GM23248 (cell line): ENCODE measurements at places on chromosomes 6 and 20.
A peak's percentile ranks its signal among the peaks of the same experiment; 100 is the strongest.

GRCh38 chr6:21133901-21134300 lies 459.6 kb upstream of the SOX4 start:
- DNase-seq = no peak

DNA sequence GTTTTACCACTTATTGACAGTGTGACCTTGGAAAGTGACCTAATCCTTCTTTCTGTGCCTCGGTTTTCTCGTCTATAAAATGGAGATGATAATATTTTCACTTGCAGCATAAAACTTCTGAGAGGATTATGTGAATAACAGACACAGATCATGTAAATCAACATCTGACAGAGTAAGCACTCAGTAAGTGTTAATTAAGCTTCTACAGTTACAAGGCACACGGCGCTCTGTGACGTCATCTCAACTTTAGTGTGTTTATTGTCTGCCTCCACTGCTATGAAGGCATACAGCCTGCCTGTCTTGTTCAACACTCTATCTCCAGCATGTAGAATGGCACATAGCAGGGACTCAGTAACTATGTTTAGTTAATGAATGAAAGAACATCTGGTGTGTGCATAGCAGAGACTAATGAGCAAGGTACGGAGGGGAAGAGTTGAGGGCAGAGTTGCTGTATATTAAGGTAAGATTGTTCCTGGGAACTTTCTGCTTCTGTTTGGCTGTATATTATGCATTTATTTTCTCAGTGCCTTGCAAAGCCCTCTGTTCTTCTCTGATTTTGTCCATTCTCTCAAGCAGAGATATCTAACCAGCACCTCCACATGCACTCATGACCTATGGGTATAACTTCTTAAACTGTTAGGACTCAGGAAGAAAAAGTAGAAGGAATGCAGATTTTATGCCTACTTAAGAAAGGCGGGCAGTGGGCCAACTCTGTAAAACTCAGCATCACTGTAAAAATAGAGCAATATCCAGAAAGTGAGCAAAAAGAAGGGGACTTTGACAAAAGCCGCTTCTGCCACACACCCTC lies 66.4 kb upstream of the STMND1 start:
- DNase-seq = no peak

DNA sequence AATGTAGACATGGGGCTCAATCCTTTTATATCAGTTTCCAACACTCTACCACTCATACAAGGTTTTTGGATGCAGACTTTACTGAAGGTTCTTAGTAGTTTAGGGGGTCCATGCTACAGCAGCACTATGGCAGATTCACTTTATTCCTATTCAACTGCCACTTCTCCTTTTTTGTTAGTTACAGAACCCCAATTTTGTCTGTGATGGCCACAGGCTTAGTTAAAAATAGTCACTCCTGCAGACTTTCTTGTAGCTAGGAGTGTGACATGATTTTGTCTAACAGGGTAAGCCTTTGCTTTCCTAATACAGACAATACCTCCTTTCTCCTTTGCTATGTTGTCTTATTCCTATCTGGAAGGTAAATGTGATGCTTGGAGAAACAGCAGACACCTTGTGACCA lies 90.0 kb upstream of the SLC24A3 start:
- DNase-seq = no peak

DNA sequence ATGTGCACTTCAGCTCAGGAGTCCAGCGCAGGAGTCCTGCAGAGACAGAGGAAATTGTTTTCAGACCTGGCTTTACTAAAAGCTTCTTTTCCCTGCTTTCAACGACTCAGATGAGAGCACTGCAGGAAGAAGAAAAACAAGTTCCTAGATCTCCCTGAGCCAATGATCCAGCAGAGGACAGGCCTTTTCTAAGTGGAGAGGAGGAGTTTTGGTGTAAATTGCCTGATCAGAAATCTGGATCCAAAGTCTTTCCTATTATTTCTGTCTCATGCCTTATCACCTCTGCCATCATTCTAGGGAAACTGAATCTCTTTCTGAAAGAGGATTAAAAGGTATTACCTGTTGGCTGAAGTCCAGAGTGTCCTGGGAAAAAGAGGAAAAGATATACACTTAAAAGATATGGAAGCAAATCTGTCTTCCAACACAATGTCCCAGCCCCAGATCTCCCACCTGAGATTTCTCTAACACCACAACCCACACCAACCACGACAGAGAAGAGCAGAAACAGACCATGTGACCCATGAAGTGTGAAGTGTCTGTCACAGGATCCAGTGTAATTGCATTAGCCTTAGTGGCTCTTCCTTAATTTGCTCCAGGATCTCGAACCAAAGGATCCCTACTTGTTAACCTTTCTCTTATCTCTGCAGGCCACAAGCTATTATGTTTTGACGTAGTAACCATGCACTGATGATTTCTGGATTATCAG lies 23.1 kb upstream of the HLA-DRB5 start:
- no peak for DNase-seq

- DNase-seq = no peak
Observed at GRCh38 chr20:49558826-49559225, 9.1 kb downstream of the PTGIS start.

DNA sequence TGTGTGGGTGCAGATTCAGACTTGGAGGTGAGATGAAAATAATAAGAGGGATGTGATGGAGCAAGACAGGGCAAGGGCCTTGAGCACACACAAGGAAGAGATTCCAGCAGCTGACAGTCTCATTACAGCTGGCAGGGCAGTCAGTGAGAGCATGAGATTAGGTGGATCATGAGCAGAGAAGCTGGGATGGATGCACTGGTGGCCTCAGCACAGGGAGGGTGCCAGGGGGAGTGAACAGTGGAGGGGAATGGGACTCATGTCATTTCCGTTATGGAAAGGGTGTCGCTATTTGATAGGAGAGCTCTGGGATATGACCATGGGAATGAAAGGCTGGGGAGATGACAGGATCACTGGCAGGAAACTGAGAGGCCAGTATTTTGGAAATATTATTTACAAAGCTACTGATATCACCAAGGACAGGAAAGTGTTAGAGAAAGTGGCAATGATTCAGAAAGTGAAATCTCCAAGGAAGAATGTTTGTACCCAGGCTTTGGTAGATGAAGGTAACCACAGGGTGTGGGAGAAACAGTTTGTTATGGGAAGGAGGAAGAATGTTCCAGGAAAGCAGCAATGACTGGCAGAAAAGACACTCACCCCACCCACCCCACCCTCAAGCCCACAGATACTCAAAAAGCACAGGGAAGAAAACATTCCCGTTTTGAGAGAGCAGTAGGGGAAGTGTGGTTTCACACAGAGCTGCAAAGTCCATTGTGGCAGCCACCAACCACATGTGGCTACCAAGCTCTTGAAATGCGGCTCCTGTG lies 214.7 kb upstream of the PROKR2 start:
- DNase-seq = peak; percentile 84

DNA sequence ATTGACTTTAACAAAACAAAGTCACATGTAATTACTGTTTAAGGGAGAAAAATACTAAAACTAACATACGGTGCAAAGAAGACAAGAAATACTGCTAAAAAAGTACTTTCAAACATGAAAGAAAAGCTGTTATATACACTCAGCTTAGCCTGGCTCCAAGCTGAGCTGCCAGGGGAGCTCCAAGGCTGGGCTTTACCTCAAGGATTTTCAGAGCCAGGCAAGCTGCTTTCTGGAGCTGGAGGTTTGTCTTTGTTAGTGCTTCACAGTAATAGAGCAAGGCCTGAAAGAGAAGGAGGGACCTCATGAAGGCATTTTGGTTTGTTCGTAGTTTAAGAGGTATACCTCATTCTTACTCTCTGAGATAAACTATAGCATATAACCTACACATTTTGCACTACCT lies 19.6 kb upstream of the ARMH2 start:
- no peak for DNase-seq

DNA sequence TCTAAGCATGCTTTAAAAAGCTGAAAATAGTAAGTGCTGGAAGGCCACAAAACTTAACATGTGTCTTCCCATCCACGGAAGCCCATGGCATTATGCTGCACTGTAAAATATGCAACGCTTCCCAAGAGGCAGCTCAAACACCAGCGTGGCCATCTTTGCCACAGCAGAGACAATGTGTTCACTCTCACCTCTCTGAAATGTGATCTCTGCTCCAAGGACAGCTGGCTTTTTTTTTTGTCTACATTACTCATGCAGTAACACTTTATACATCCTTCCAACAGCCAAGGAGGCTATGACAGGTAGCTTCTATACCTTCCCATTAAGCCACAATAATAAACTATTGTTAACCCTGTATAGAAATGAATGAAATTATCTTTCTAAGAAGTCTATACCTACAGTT lies 49.2 kb downstream of the BLOC1S5 start:
- peak; percentile 8 for DNase-seq

- DNase-seq = no peak
Observed at GRCh38 chr6:168280020-168280898, 39.3 kb downstream of the DACT2 start.

GRCh38 chr6:72048080-72048479 lies 161.7 kb downstream of the RIMS1 start:
- peak; percentile 40 for DNase-seq

- no peak for DNase-seq
Observed at GRCh38 chr6:114997813-114998292, 655.0 kb upstream of the HS3ST5 start.

DNA sequence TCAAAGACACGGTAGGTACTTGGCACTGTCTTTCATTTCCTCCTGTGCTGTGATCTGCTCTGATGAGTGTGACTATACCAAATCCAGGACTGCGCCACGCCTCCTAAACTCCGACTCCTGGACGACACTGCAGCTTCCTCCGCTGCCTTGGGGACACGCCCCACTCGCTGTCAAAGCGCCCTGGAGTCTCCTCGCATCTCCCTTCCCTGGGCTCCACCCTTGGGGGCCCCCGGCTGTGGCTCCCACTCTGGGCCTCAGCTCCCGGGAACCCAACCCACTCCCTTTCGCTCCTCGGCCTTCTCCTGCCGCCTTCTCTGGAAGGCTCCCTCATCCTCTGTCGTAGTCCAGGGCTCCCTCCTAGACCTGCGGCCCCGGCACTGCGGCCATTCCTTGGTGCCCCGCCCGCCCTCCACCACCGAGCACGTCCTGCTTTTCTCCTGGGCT lies 61.2 kb downstream of the RSPH3 start:
- DNase-seq = peak; percentile 73

GRCh38 chr6:148578489-148578814 lies 168.4 kb upstream of the UST start:
- no peak for DNase-seq

DNA sequence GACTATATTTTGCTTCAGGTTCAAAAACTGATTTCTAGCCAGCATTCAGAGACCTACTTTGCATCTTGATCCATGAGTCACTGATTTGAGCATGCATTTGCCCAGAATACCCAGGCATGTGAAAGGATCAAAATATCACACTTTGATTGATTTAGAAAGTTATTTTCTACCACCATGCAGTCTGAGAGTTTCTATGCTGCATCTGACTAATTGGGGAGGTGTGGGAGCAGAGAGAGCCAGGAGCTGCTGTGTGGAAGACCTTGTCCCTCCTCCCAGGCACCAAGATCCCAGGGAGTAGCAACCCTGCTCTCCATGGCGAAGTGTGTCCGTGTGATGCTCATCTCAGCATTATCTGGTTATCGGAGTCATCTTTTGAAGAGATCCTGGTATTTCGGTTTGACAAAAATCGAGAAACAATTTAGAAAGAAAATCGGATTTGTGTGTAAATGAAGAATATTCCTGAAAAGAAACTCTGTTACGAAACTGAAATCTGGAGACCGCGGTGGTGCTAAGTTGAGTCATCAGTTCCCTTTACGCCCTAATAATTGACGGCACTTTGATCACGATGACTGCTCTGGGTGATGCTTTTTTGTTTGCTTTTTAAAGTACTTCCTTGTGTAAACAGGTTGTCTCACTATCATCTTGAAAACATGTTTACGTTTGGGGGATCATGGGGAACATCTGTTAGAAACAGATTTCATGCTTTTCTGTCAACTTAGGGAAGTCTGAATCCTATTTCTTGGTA lies 193.4 kb downstream of the BACH2 start:
- DNase-seq = no peak

- peak; percentile 50 for DNase-seq
Observed at GRCh38 chr6:143061597-143062385, 1.1 kb downstream of the AIG1 start.

DNA sequence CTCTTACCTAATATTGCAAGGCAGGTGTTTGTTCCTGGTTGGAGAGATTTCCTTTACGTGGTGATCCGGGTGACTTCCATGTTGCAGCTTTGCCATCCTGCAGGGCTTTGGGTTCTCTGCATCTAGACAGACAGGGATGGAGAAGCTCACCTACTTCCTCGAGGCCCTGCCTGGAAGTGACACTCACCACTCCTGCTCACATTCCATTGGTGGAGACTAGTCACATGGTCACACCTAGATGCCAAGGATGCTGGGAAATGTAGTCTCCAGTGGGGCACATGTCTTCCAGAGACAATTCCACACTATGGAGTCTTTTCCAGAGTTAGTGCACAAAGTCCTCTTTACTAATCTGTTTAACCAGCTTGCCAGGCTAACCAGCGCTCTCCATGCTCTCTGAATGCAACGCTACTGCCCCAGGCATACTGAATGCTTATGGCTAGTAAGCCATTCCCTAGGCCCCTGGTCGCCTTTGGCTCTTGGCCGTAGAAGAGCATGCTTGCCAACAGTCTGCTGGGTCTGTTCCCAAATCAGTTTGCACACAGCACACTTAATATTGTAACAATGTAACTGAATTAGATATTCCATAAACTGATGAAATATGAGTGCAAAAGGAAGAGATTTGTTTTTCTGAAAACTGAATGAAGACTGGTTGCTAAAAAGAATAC lies 6.7 kb upstream of the KCNK15 start:
- DNase-seq = peak; percentile 85

DNA sequence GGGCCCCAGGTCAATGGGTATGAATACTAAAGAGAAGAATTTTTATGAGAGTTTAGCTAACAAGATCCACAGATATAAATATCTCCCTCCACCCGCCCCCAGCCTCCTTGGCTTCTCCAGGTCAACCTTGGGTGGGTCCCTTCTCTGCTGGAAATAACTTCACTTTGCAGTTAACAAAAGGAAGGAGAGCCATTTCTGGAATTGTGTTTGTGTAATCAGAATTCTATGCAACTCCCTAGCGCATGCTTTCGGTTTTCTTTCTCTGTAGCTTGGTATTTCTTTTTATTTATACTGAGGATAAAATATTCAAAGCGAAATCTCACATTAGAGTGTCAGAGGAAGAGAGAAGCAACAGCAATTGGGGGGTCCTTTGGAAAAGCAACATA lies 27.1 kb downstream of the RIPOR2 start:
- peak; percentile 55 for DNase-seq

GRCh38 chr20:44701858-44702256 lies 13.3 kb upstream of the CCN5 start:
- DNase-seq = no peak

- no peak for DNase-seq
Observed at GRCh38 chr6:156398371-156398770, 378.8 kb upstream of the ARID1B start.

- peak; percentile 88 for DNase-seq
Observed at GRCh38 chr6:152091851-152092341, 284.4 kb downstream of the ESR1 start.

DNA sequence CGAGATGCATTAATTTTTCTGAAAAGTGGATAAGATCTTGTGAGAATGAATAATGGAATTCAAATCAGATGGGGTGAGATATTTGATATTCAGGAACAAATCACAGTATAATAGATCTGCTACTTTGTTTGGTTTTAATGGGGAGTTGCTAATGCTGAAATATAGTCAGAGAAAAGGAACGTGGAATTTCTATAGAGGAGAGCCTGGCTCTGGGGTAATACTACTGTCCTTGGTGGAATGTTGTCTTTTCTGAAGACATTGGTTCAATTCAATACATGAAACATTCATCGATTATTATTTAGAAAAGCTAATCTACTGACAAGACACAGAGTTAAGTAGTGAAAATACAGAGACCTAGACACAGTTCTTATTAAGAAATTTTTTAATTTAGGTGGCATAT lies 108.6 kb downstream of the ESR1 start:
- peak; percentile 6 for DNase-seq

- no peak for DNase-seq
Observed at GRCh38 chr20:63635431-63636141, 8.7 kb upstream of the GMEB2 start.
